ENCODE measurements at places on chromosomes 4 and X.
A peak's percentile ranks its signal among the peaks of the same experiment; 100 is the strongest.

GRCh38 chr4:80362578-80363181 is 27.1 kb downstream of the CFAP299 start:
- peak; percentile 50 for DNase-seq

DNA sequence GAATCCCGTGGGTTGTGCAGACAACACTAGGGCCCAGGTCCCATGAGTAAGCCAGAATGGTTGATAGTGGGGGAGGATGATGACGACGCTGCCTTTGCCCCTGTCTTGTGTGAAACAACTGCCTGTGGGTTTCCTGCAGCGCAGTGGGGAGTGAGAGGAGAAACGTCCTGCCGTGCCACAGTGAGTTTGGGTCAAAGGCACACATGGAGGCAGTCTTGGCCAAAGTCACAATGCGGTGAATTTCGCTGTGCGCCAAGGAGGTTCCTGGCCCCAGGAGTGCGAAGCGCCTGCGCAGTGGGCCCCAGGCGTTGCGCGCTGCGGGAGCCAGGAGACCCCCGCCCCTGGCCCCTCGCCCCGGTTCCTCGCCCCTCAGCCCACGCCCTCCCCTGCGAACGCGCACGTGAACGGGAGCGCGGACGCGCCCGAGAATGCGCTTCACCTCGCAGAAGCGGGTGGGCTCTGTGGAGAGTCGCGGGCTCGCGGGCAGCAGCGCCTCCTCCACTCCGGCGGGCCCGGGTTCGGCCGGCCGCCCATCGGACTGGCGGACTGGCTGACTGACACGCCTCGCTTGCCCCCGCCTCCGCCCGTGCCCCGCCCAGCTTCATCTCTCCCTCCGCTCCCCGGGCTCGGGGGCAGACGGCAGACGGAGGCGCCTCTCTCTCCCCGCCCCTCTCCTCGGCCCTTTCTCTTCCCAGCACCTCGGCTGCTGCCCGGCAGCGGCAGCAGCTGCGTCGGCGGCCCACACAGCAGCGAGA is at the start of gene NUDT10:
TSS of gene NUDT10 (plus strand) at position 635 of the 755 bp plus-strand sequence. CDS start 144 bp downstream, outside the sequence.
- peak; percentile 36 for DNase-seq

DNA sequence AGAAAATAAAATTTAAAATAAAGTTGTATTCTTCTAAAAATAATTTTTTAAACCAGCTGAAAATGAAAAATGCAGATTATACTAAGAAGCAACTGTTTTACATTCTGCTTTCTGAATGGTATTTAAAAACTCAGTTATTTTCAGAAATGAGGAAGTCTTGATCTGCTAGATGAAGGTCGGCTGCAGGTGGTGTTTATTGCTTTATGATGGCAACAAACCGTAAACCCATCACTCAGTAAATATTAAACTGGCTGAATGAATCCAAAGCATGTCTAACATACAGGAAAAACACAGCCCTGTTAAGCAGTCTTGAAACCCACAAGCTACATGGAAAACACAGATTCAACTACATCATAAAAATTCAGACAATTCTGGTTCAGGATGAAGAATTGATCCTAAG is 29.3 kb downstream of the DYNLT3 start:
- no peak for DNase-seq

DNA sequence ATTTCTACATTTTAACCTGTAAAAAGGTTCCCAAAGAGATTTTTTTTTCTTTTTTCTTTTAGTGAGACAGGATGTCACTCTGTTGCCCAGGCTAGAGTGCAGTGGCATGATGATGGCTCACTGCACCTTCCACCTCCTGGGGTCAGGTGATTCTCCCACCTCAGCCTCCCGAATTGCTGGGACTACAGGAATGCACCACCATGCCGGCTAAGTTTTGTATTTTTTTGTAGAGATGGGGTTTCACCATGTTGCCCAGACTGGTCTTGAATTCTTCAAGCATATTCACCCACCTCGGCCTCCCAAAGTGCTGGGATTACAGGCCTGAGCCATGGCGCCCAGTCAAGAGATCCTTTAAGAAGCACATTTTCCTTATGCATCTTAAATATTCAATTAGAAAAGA is 12.6 kb downstream of the RHOH start:
- no peak for DNase-seq

DNA sequence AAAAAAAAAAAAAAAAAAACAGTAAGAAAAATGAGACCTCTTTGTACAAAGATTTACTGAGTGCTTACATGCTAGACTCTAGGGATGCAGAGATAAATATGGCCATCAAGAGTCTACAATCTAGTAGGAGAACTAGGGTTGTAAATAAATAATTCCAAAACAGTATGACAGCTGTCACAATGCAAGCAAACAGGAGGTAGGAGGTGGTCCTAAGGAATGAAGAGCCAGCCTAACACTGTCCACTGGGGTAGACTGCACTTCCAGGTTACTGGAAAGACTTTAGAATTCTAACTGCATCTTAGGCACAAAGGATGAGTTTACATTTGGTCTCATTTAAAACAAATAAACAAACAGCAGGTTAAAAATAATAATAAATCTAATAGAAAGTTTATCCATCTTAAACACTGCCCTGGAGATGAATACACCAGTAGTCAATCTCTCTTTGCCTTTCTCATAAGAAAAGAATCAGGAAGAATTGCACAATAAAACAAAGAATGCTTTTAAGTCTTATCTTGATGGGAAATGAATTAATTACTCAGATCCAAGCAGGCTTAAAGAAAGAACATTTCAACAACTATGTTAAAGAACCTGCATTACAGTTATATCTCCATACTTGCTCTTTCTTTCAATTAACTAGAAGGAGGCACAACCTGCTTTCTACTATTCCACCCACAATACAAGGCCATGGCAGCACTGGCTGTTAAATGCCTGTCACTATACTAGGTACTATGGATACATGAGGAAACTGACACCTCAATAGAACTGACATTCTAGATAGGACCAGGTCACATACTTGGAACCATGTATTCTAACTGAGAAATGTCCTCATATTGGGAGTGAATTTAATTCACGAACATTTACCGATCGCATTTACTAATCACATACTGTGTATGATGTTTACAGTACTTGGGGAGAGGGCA is 12.7 kb downstream of the ADGRA3 start:
- DNase-seq: no peak

GRCh38 chr4:110634350-110635162 is 11.7 kb upstream of the PITX2 start:
- DNase-seq: no peak

DNA sequence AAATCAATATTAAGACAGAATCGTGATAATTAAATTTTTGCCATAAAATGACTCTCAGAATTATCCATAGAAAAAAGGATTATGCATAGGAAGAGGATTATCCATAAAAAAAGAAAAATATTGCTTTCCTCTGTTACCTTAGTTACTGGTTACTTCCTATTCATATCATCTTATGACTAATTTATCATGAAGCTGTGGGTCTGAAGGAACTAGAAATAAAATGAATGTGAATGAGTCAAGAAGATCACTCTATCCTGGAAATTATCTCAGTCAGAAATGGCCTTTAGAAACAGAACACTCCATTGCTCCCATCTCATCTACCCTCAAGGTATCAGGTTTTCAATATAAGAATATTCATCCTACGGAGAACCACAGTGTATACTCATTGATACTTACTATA is 19.4 kb downstream of the RPS6KA6 start:
- DNase-seq: no peak

GRCh38 chr4:56215901-56216300 is 171.4 kb downstream of the AASDH start:
- DNase-seq: peak; percentile 75

GRCh38 chr4:3775005-3775404 is 8.8 kb downstream of the ADRA2C start:
- DNase-seq: no peak

GRCh38 chr4:25367004-25367621 is 9.9 kb upstream of the ANAPC4 start:
- DNase-seq: peak; percentile 51

- no peak for DNase-seq
Measured at GRCh38 chr4:18961879-18962278, 940.3 kb upstream of the LCORL start.

GRCh38 chrX:153537526-153538295 is 20.3 kb downstream of the ATP2B3 start:
- DNase-seq: no peak

DNA sequence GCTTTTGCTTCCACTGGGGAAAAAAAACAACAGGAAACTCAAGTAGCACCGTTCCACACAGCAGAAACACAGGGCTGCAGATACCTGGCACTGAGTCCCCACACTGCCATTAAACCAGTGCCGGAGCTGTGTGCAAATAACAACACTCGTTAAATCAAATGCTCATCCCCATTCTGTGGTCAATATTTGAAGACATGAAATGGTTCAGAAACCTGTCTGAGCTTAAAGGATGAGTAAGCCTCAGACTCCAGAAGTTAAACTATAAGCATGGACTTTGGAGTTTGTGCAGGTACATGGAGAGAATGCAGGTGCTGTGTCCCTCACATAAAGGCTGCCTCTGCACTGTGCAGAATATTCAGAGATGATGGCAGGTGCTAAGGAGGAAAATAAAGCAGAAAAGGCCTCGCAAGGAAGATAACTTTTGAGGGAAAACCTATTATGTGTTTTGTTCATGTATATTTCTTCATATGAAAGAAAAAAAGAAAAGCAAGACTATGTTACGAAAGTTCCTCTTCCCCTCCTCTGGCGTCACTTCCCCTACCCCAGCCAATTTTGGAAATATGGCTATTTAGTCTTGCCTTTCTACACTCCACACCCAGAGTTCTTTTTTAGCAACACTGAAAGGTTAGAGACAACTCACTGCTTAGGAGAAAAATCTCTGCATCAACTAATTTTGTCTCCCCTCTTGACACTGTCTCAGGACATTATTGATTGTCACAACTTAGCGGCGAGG is 4.6 kb downstream of the MPP1 start:
- DNase-seq: peak; percentile 29

- DNase-seq: peak; percentile 81
Measured at GRCh38 chrX:40166582-40166981, 68.8 kb upstream of the BCOR start.
